ENCODE measurements at places on chromosomes 13 and 19. TPM values are rescaled to one million over a fixed set of nuclear protein-coding genes. Genes with fewer than 3 reads are reported as not detected.

TEX101 gene
- total RNA-seq: not detected

USPL1 gene
- 11.9 TPM for total RNA-seq

C13orf42 gene
- not detected for total RNA-seq

GRIK5 gene
- total RNA-seq: 0.38 TPM

LIM2 gene
- not detected for total RNA-seq

OR7C2 gene
- total RNA-seq: not detected

ZNF492 gene
- total RNA-seq: not detected

IGFL2 gene
- not detected for total RNA-seq

ASF1B gene
- 4.5 TPM for total RNA-seq

DNA sequence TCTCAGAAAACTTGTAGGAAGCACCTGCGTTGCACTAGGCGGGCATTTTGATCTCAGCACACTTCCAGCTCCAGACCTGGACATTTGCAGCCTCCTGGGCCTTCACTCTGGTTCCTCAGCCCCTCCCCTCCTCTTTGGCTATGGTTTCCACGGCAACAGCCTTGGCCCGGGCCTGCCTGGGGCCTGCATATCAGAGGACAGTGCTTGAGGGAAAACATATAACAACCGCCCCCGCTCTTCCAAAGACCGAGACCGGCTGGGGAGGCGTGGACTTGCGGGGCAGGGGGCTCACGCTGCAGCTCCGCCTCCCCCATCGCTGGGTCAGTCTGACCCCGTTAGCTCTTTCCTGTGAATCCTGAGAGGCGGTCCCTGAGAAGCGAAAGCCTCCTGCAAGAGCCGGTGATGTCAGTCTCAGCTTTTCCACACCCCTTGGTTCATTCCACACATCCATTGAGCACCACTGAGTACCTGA is 125.7 kb upstream of the PEG3 start:
- no peak for DNase-seq

- no peak for DNase-seq
Observed at GRCh38 chr19:34220472-34221063, 33.8 kb upstream of the GARRE1 start.

GRCh38 chr13:56352361-56352760 is 788.4 kb upstream of the PRR20A start:
- no peak for DNase-seq

DNA sequence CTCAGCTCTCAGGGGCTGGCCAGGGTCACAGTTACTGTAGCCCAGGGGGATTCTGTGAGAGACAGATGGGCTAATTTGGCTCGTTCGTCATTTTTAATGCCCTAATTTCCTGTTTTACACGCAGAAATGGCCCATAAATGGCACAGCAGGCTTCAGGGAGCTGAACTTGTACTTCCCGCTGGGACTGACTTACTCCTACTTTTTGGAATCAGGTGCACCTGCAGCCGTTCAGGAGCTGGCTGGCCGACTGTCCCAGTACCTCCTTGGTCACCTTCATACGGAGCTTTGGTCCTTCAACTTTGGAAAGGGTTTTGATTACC is 62.4 kb upstream of the URI1 start:
- DNase-seq: no peak

DNA sequence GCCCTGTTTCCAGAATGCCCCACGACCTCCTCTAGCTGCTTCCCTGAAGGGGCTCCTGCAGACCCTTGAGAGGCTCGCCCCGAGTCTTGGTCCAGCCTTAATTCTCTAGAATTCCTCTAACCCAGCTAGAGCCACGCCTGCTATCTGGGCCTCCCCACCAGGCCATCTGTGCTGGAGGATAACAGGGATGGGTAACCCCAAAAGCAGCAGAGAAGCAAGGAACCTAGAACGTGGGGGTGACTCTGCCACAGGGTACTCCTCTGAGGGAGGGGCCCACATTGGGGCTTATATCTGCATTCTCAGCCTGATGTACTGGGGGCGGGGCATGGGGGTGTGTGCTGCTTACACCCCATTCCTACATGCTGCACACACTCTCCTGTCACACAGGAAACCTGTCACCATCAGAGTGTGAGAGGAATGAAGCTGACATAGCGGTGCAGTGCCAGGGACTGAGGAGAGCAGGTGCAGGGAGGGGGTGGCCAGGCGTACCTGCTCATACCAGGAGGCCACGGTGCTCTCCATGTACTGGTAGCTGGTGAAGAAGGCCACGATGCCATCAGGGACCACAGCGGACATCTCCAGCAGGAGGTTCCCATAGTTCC is 13.8 kb downstream of the KLC3 start:
- DNase-seq: no peak

- no peak for DNase-seq
Observed at GRCh38 chr13:73938372-73939070, 195.7 kb downstream of the KLF12 start.

DNA sequence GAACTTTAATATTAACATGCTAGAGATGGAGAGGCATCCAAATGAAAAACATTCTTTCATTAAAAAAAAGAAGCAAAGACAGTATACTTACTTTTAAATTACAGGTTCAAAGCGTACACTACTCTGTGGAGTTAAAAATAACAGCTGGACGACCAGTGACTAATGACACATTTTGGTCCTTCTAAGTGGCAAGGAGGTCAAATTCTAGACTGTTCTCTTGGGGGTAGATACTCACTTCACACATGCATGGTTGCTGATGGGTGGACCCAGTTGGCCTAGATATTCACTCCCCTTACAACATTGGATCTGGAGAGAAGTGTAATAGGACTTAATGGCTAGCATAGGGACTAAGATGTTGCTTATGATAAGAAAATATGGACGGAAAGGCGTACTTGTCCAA is 302.2 kb downstream of the DNAJC15 start:
- no peak for DNase-seq

DNA sequence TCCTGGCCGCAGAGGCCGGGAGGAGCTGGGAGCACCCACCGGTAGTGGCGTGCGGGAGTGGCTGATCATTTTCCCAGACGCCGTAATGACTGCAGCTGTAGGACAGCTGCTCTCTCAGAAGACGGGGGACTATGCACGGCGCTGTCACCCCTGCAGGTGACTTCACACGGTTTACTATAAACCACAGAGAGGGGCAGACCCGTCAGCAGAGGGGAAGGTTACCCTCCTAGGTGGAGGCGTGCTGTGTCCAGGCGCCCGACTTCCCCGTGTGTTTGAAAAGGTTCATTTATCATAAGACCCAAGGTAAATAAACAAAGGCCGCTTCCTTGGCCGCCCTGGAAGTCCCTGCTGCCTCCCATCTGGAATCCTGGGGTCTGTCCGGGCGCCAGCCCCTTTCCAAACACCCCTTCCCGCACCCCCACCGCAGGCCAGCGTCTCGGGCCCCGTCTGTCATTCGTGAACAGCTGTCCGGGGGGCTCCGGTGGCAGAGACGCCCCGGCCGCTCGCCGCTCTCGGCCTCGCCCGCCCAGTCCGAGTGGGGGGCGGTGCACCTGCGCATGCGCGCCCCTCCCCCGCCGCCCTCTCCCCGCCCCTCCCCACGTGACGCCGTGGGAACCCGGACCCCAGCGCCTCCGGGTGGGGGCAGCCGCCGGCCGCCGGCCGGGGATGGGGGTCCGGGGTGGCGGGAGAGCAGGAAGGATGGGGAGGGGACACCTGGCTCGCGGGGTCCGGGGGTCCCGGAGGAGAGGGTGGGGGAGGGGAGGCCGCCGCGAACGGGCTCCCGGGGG is 915 bp downstream of the SHC2 start:
- DNase-seq: peak; percentile 91

Measured in osteocyte (in vitro differentiated cells).